Gastrocnemius medialis (tissue), 4 donors: ENCODE measurements at places on chromosomes 2 and 18. TPM values are rescaled to one million over a fixed set of nuclear protein-coding genes. Genes with fewer than 3 reads are reported as not detected.

FAM110C gene
- not detected for total RNA-seq

LIMS4 gene
- 2.5 TPM for total RNA-seq

DNA sequence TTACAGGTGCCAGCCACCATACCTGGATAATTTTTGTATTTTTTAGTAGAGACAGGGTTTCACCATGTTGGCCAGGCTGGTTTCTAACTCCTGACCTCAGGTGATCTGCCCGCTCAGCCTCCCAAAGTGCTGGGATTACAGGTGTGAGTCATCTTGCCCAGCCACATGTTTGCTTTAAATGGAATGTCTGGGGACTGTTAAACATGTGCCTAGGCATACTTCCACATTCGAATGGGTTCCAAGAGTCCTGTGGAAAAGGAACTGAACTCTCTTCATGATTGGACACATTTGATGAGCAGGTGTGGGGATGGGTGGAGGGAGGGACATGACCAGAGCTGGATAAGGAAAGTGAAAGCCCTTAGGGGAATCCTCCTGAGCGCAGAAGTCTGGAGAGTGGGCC, 58.4 kb upstream of the GREB1L start:
- no peak for DNase-seq

- DNase-seq = no peak
Measured at GRCh38 chr2:98482362-98482761, 37.7 kb downstream of the INPP4A start.

MYO7B gene
- not detected for total RNA-seq

GRCh38 chr2:126913881-126914615, 15.4 kb downstream of the TEX51 start:
- no peak for DNase-seq

DNA sequence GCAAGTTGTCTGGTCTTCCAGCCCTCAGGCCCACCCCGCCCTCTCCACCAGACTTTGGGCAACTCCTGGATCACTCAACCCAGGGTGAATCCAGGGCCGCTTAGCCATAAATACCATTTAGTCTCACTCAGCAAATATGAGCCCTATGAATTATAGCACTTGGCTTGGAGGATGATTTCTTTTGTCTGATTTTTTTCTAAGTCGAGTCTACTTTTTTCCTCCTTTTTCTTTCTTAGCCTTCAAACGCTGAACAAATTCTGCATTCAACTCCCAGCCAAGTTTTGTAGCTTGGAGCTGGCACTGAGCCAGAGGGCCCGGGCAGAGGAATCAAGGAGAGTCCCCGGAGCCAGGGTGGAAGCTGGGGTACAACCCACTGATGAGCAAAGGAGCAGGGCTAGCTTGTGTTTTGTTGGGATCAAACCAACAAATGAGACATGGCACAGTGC, 48.7 kb downstream of the SERTAD2 start:
- DNase-seq = no peak

GRCh38 chr2:217685255-217685605, 317.6 kb downstream of the TNS1 start:
- DNase-seq = peak; percentile 59

DNA sequence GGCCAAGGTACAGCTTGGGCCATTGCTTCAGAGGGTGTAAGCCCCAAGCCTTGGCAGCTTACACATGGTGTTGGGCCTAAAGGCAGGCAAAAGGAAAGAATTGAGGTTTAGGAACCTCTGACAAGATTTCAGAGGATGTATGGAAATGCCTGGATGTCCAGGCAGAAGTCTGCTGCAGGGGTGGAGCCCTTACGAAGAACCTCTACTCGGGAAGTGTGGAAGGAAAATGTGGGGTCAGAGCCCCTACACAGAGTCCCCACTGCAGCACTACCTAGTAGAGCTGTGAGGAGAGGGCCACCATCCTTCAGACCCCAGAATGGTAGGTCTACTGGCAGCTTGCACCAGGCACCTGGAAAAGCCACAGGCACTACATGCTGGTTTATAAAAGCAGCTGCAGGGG, 124.2 kb downstream of the RPIA start:
- DNase-seq = no peak

IHH gene
- total RNA-seq = not detected

- DNase-seq = no peak
Measured at GRCh38 chr2:9274701-9275343, 68.2 kb downstream of the ASAP2 start.

DNA sequence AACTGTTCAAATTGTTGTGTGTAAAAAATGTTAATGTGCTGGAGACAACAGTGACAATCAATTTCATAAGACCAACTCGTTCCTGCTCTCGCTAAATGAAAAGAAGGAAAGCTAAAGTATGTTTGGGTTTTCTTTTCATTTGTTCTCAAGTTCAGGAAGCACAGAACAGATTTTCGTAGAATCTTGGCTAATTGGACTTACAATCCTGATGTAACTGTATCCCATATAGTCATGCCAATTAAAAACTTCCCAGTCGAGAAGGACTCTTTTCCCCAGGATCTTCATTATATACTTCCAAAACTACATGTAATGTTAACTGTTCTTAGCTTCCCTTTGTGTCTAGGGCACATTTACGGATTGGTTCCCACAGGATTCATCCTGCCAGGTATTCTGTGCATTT, 135.4 kb upstream of the ITGB6 start:
- no peak for DNase-seq

DNA sequence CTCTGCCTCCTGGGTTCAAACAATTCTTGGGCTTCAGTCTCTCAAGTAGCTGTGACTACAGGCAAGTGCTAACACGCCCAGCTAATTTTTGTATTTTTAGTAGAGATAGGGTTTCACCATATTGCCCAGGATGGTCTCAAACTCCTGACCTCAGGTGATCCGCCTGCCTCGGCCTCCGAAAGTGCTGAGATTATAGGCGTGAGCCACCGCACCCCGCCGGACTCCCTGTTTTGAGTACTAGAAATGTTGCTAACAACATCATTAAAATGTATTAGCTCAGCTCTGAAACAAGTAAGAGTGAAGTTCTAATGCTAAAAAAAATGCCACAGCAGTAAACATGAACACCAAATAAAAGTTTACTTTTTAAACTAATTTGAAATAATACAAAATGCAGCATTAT, 937.7 kb downstream of the CPS1 start:
- DNase-seq = no peak

- DNase-seq = no peak
Measured at GRCh38 chr18:44731530-44732237, 51.0 kb downstream of the SETBP1 start.

DNA sequence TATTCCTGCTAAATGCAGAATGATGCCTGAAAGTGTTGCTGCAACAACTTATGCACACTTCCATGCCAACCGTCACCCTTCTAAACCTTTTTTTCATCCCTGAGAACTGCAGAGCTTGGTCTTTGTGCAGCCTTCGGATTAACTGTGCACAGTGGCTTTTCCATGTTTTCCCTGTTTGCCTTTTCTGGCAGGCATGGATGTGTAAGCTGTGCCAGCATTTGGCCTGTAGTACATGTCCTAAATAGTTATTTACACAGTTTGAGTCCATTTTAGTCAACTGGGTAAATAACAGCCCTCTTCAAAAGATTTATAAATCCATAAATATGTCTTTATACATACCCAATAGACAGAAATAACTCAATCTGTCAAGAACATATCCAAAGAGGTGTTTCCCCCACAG, 31.5 kb downstream of the MEIS1 start:
- no peak for DNase-seq

DNA sequence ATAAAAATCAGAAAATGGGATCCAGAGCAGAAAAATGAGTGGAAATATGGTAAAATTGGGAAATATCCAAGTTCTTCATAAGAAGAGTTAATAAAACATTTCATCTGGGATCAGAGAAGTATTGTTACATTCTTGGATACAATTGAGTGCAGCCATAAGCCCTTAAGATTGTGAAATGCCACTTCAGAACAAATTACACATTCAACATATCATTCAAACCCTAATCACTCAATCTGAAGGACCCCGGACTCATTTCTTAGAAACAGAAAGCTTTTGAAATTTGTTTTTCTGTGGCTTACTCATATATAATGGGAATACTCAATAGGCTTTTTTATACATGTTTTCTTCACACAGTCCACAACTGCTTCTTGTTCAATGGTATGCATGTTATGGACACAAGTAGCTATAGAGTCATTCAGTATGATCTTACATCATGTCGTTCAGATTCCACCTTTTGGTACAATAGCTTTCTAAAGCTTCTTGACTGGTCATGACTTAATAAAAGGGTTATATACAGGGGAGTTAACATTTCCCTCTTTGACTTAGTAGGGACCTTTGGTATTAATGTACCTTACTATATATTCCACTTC, 39.9 kb downstream of the SCN7A start:
- DNase-seq = no peak

DNA sequence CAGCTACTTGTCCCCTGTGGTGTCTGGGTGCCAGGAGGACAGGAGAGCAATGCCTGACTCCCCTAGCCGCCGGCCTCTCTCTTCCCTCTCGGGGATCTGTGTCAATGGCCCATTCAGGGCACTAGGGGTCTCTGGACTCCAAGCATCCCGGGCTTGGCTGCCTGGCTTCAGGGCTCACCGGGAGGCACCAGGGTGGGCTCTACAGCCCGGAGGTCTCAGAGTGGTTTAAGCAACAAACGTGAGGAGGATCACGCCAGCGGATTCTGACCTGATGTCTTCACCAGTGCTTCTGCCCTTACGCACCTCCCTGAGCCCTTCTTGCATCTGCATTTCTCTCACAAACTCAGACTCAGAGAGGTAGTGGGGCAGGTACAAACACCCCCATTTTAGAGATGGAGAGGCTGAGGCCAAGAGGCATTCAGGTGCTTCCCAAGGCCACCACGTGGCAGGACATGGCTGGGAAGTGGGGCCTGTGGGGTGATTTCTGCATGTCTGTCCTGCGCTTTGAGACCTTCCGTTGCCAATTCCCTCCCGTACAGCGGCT, 243.0 kb downstream of the CELF4 start:
- DNase-seq = no peak

GRCh38 chr2:15116830-15117229, 444.3 kb downstream of the NBAS start:
- DNase-seq = no peak

PAIP2B gene
- total RNA-seq = 17.2 TPM

GRCh38 chr2:112606547-112606946, 22.1 kb downstream of the CHCHD5 start:
- DNase-seq = no peak

- no peak for DNase-seq
Measured at GRCh38 chr2:223727562-223727961, 109.8 kb downstream of the AP1S3 start.

UGT1A5 gene
- total RNA-seq = not detected

TMEM17 gene
- total RNA-seq = 0.47 TPM

DNA sequence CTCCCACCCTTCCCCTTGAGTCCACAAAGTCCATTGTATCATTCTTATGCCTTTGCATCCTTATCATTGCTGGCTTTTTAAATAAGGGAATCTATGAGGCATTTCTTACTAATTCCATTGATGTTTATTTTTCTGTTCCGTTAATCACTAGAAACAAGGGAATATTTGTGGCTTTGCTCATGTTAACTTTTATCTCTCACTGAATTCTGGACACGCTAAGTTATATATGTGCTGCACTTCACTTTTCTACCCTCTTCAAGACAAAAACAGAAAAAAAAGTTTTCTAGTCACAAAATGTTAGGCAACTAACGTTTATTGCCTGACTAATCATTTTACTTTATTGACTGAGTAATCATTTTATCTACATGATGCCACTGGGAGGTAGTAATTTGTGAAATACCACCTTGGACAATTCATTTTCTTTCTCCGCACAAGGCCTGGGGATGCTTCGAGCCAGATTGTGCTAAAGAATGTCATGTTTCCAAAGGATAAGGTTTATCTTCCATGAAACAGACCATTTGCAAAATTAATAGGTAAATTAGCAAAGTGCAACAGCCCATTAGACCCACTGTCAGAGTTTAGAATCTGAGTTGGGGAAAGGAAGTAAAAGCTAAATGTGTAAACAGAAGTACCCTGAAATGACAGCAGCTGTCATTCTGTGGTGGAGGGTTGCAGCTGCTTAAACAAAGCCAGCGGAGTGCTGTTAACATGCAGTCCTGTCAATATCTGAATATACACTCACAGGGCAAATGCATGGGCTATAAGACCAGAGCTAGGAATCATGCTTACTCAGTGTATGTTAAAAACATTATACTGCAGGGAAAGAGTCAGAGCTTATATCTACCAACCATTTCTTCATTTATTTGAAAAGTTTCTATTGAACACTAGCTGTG, 658.7 kb downstream of the CNTNAP5 start:
- DNase-seq = no peak

- no peak for DNase-seq
Measured at GRCh38 chr2:198315791-198316630, 511.6 kb downstream of the PLCL1 start.

FZD7 gene
- 6.7 TPM for total RNA-seq

DNA sequence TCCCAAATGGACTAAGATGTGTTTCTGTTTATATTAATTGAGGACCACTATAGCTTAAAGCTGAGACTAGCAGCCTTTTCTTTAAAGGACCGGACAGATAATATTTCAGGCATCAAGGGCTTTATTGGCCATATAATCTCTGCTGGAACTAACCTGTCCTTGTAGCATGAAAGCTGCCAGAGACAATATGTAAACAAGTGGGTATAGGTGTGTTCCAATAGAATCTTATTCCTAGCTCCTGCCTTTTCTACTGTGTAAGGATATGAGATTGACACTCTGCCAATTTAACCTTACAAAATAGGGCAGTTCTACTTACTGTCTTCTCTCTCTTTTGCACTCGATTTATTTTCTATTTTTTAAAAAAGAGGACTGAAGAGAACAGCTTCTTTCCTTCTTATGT, 74.0 kb downstream of the RHBDD1 start:
- DNase-seq = no peak
